ENCODE measurements at places on chromosomes 11 and 22. TPM values are rescaled to one million over a fixed set of nuclear protein-coding genes. Genes with fewer than 3 reads are reported as not detected.

- no peak overlapping the region for H3K4me3 ChIP-seq
- peaks cover 4% of the 10 kb centered on the region for H3K4me1 ChIP-seq
These were observed 6.6 kb downstream of the ZBTB16 start for GRCh38 chr11:114066046-114066648.

DNA sequence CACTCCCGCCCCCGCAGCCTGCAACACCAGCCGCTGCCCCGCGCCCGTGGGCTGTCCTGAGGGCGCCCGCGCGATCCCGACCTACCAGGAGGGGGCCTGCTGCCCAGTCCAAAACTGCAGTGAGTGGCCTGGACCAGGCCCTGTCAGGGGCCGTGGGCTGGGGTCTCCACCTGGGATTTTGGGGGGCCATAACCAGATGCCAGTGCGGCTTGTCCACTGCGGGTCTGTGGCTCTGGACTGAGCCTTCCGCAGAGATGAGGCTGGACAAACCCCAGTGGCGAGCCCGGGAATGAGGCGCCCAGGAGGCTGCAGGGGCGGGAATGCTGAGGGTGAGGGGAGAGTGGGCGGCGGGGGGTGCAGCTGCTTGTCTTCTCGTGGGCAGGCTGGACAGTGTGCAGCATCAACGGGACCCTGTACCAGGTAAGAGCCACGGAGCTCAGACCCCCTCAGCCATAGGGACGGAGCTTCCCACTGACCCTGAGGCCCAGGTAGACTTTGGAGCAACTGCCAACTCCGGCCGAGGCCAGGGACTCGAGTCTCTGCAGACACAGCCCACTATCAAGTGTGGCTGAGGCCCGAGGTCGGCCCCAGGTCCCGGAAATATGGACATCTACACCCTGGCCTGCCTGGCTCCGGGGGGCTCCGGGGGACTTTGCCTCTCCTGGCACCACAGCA, 24.8 kb upstream of the MUC5B start:
- no peaks in the 10 kb centered on the region for H3K4me1 ChIP-seq
- DNase-seq = no peak

DNA sequence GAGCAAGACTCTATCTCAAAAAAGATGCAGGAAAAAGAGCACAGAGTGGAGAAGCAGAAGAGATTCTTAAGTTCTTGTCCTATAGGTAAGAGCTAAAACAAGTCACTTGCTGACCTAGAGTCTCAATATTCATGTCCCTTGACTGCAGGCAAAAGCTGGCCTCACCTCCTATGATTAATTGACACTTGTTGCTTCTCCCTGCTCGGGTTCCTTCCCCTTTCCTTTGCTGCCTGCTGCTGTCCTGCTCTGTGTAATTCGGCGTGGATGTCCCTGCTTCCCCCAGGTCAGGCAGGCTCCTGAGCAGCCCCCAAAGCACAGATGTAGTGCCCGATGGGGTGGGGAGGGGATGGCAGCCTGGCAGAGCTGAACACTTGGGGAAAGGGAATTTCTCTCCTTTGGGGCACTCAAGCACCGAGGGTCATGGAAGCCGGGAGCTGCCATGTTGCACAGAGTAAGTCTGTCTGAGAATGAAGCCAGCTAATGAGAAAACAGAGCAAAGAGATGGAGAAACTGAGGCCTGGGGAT, 60.8 kb upstream of the NUP50 start:
- no peak for DNase-seq
- H3K36me3 ChIP-seq = no peaks in the 10 kb centered on the region

DNA sequence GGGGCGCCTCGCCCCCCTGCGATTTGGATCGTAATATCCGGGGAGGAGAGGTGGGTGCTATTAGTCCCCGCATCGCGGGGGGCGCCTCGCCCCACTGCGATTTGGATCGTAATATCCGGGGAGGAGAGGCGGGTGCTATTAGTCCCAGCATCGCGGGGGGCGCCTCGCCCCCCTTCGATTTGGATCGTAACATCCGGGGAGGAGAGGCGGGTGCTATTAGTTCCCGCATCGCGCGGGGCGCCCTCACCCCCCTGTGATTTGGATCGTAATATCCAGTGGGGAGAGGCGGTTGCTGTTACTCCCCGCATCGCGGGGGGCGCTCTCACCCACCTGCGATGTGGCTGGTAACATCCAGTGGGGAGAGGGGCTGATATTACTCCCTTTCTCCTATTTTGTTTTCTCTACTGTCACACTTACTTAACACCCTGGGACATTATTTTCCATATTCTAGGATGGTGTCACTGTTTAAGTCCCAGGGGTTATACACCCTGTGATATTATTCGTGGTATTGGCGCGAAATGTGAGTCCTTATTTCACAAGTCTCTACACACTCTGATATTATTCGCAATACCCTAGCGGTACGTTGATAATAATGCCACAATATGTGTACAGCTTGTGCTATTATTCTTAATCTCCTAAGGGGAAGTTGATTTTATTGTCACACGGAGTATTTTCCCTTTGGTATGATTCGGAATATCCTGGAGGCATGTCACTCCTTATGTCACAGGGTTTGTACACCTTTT, 57.8 kb upstream of the ALDH3B2 start:
- H3K27me3 ChIP-seq = no peaks in the 10 kb centered on the region
- no peak overlapping the region for H3K27ac ChIP-seq
- H3K4me3 ChIP-seq = no peak overlapping the region
- no peaks in the 10 kb centered on the region for H3K36me3 ChIP-seq
- H3K4me1 ChIP-seq = peaks cover 7% of the 10 kb centered on the region
- DNase-seq = peak; percentile 74

GGTLC2 gene
- total RNA-seq = not detected

- no peak overlapping the region for H3K4me3 ChIP-seq
- no peak overlapping the region for H3K27ac ChIP-seq
- no peaks in the 10 kb centered on the region for H3K27me3 ChIP-seq
- H3K4me1 ChIP-seq = no peaks in the 10 kb centered on the region
- no peak for DNase-seq
These were observed 138.1 kb downstream of the SBF2 start for GRCh38 chr11:10155793-10156490.

GRCh38 chr11:31720225-31720624, 90.9 kb downstream of the PAX6 start:
- H3K27me3 ChIP-seq = no peaks in the 10 kb centered on the region
- no peaks in the 10 kb centered on the region for H3K4me1 ChIP-seq
- no peak overlapping the region for H3K4me3 ChIP-seq
- H3K36me3 ChIP-seq = no peaks in the 10 kb centered on the region

GRCh38 chr11:70282012-70282411, 11.5 kb downstream of the PPFIA1 start:
- no peak overlapping the region for H3K27ac ChIP-seq
- no peaks in the 10 kb centered on the region for H3K27me3 ChIP-seq
- no peaks in the 10 kb centered on the region for H3K4me1 ChIP-seq

DNA sequence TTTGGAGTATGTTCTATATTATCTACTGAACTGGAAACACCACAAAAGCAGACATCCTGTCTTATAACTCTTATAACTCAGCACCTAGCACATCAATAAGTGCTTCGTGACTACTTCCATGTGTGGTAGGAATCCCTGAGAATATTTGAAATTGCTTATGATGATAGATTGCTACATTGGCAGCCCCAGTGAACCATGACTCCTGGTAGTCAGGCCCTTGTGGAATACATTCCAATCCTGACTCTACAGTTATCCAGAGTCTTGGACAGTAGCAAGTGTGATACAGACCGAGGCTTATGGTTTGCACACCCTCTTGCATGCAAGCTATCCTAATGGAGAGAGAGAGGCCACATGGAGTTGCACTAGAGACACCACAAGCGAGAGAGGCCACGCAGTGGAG, 59.5 kb upstream of the PHF21A start:
- no peak overlapping the region for H3K4me3 ChIP-seq
- no peak for DNase-seq
- no peaks in the 10 kb centered on the region for H3K36me3 ChIP-seq
- no peak overlapping the region for H3K27ac ChIP-seq

DNA sequence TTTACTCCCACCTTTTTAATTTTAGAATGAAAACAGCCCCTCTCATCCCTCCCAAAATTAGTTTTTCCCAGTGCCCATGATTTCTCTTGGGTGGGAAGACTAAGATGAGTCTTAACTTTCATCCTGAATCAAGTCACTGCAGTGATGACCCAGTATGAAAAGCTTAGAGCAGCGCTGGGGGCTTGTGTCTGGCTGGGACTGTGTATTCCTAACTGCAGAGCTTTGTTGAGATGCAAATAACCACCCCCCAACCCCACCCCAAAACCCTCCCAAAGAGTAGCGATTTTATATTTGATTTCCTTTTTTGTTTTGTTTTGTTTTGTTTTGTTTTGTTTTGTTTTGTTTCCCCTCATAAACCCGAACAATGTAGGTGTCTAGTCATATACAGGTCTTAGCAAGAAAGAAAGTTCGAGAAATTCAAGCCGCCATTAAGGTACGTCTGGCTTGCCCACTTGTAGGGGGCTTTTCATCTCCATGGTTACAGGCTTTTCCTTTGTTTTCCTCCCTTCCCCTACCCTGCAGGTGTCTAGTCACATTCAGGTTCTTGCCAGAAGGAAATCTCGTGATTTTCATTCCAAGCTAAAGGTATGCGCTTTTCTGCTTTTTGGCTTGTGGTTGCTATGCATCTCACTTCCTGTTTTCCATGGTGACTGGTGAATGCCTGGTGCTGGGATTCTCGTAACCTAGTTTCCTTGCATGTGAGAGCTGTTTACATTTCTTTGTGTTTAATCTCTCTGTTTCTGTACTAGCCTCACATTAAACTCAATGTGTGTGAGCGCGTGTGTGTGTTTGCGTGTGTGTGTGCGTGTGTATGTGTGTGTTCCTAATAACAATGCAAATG, 144.6 kb upstream of the RASSF10 start:
- H3K4me3 ChIP-seq = no peak overlapping the region
- H3K27ac ChIP-seq = no peak overlapping the region
- H3K4me1 ChIP-seq = no peaks in the 10 kb centered on the region
- H3K27me3 ChIP-seq = no peaks in the 10 kb centered on the region

DNA sequence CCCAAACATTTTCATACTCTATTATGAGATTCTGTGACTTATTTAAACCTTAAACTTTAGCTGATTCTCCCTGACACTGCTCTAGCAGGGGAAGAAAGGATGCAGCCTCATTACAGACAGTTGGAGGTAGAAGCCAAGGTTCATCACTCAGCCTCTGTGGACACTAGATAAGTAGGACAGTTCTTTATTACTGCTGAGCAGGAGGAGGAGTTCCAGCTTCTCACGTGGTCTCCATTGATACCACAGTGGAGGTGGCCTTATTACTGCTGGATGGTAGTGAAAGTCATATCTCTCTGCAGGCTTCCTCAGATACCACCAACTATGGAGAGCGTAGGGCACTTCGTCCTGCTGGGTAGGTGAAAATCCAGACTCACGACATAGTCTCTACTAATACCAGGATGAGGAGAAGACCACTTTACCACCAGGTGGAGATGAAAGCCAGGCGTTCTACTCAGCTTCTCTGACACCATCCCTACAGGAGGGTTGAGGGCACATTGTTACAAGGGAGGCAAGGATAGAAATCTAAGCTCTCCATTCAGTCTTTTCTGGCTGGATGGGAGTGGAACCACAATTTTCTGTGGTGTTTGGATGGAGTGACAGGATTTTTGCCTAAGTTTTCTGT, 13.1 kb upstream of the ANGPTL5 start:
- no peaks in the 10 kb centered on the region for H3K4me1 ChIP-seq
- no peak overlapping the region for H3K4me3 ChIP-seq
- no peak overlapping the region for H3K27ac ChIP-seq
- no peaks in the 10 kb centered on the region for H3K27me3 ChIP-seq

DNA sequence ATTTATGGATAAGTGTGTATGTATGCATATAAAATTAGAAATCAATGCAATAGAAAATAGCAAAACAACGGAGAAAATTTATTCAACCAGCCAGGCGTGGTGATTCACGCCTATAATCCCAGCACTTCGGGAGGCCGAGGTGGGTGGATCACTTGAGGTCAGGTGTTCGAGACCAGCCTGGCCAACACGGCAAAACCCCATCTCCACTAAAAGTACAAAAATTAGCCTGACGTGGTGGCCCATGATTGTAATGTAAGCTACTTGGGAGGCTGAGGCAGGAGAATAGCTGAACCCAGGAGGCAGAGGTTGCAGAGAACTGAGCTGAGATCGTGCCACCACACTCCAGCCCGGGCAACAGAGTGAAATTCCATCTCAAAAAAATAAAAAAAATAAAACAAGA, 5.5 kb downstream of the KRTAP5-6 start:
- H3K36me3 ChIP-seq = no peaks in the 10 kb centered on the region
- H3K27ac ChIP-seq = no peak overlapping the region
- H3K4me1 ChIP-seq = no peaks in the 10 kb centered on the region
- H3K27me3 ChIP-seq = no peaks in the 10 kb centered on the region
- no peak overlapping the region for H3K4me3 ChIP-seq

DNA sequence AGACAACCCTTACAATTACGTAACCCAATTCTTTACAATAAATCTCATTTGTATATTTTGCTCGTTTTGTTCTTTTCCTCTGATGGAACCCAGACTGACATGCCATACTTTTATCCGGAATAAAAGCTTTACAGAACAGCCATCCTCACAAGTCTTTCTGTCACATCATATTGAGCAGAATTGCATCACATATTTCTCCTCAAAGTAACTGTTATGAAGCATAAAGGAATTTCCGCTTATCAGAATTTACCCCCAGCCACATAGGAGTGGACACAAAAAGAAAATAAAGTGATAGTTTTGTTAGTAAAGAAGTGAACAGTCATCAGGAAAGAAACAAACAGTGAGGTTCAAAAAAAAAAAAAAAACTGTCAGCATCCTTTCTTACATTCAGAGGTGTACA, 539.5 kb upstream of the LUZP2 start:
- no peak overlapping the region for H3K27ac ChIP-seq
- no peaks in the 10 kb centered on the region for H3K27me3 ChIP-seq
- H3K36me3 ChIP-seq = no peaks in the 10 kb centered on the region
- H3K4me3 ChIP-seq = no peak overlapping the region

DNA sequence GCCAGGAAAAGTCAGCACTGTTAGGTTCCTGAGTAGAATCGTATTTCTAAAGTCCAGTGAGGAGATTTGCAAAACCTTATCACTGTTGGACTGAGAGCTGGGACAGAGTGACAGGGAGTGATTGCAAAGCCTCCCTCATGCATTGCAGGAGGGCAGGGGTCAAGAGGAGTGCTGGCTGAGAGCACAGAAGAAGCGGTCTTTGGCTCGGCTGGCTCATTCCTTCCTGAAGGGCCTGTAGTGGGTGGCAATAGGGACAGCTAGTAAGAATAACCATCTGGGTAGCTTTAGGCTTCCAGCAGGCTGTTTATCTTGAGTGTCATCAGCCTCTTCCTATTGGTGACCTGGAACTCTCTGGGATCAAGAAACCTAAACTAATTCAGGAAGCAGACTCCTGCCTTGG, 53.4 kb downstream of the CD44 start:
- H3K4me1 ChIP-seq = no peaks in the 10 kb centered on the region
- H3K27ac ChIP-seq = no peak overlapping the region
- DNase-seq = no peak
- H3K36me3 ChIP-seq = peaks cover 2% of the 10 kb centered on the region

PLEKHB1 gene
- 26.7 TPM for total RNA-seq

CD248 gene
- 3.6 TPM for total RNA-seq
